ENCODE measurements at places on chromosomes 12 and 14. TPM values are rescaled to one million over a fixed set of nuclear protein-coding genes. Genes with fewer than 3 reads are reported as not detected.

- DNase-seq: peak; percentile 36
Measured at GRCh38 chr14:57918791-57919190, 52.9 kb upstream of the SLC35F4 start.

GRCh38 chr14:101665478-101666078, 95.9 kb upstream of the PPP2R5C start:
- peak; percentile 46 for DNase-seq

- no peak for DNase-seq
Measured at GRCh38 chr14:52913271-52913670, 37.6 kb downstream of the FERMT2 start.

DNA sequence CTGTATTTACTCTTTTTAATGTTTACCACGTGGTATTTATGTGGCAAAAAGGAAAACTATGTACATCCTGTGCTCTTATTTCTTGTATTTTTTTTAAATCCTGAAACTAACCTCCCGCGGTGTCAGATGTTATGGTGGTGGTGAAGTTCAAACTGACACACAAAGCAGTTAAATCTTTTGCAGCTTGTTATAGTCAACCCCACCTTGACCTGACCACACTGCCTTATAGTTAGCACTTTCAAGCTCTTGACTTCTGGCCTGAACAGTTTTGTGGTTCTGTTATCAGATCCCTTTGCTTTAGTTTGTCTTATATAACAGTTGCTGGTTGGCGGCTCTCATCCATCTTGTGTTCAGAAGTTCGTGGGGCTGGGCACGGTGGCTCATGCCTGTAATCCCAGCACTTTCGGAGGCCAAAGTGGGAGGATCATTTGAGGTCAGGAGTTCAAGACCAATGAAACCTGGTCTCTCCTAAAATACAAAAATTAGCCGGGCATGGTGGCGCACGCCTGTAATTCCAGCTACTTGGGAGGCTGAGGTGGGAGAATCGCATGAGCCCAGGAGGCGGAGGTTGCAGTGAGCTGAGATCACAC, 2.1 kb downstream of the UNG start:
- no peak for DNase-seq

- no peak for DNase-seq
Measured at GRCh38 chr12:38386205-38386985, 69.8 kb downstream of the ALG10B start.

DNA sequence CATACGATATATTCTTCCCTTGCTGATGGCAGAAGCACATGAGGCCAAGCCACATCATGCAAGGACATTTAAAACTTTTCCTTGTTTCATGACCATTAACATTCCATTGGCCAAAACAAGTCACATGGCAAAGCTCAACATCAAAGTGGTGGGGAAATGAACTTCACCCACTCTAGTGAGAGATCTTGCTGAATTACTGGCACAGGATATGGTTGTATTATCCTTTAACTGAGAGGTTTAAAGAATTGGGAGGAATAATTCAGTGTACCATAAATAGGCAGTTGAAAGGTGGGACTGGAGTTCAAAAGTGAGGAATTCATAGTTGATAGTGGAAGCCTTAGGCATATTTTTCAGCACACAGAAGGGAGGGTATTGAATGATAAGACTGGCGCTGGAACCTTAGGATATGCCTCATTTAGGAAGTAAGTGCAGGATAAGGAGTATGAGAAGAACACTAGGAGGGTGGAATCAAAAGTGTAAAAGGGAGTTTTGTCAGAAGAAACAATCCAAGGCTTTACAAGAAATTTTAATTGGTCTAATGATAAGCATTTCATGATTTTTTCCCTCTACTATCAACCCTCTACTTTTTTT, 398.8 kb downstream of the C12orf75 start:
- DNase-seq: no peak

DNA sequence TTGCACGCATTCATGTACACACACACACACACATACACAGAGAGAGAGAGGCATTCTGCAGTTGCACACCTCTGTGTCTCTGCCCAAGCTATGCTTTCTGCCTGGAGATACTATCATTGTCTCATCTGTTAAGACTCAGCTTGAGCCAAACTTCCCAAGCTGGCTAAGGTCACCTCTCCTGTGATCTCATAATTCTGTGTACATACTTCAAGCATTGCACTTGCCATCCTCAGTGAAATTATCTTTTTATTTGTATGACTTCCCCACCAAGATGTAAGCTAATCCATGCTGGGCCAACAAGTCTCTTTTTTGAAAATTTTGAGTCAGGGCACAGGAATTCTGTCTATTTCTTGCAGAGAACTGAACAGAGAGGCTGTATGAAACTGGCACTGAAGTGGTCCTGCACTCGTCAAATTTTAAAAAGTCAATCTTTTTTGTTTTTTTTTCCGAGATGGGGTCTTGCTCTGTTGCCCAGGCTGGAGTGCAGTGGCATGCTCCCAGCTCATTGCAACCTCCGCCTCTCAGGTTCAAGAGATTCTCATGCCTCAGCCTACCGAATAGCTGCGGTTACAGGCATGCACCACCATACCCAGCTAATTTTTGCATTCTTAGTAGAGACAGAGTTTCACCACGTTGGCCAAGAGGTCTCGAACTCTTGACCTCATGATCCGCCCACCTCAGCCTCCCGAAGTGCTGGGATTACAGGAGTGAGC, 44.3 kb downstream of the TMTC1 start:
- DNase-seq: peak; percentile 67

- no peak for DNase-seq
Measured at GRCh38 chr12:6216581-6216980, 16.4 kb downstream of the CD9 start.

DNA sequence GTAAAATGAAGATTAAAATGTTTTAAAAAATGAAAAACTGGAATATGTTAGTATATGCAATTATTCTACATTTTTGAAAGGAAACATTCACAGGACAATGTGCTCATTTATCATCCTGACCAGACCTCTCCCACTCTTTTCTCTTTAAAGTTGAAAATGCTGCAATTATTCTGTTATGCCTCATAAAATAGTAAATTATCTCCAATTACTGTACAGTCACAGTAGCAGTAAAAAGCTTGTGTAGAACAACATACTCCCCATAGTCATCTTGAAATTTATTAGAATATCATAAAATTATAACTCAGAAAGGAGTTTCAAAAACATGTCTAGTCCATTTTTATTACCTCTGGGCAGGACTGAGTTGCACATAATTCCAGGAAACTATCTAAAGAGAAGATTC, 250.3 kb downstream of the SYT1 start:
- no peak for DNase-seq

GRCh38 chr12:47964106-47964728, 821 bp downstream of the TMEM106C start:
- no peak for DNase-seq

GRCh38 chr12:51721282-51721940, 127.1 kb downstream of the FIGNL2 start:
- peak; percentile 51 for DNase-seq

DNA sequence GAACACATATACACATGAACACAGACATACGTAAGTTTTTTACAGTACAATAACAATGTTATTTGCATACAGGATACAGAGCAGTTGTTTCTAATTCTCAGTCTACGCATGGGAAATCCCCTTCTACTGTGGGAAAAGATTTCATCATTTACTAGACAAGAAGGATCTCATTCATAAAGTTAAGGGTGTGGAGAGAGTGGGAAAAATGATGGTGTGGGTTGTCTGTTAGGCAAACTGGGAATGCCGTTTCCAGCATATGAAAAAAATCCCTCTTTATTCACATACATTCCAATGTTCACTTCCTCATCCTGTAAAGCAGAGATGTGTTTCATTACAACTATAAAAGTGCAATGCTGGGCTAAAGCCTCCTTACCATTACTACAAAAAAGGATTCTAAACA, 120.9 kb downstream of the SINHCAF start:
- peak; percentile 15 for DNase-seq

DNA sequence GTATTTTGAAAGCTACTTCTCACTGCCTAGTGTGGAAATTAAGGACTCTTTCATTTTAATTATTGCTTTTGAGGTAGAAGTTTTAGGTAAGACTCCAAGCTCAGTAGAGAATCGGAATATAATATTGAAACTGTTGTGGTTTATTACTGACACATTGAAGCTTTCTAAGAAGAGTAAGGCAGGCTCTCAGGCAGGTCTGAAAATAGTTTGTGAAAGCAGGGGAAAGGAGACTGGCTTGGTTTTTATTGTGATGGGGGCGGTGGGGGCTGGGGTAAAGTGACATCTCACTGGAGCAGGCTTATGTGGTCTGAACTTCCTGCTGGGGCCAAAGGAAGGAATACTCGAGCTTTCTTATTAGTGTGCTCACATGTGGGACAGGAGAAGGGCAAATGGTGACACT, 79.5 kb downstream of the OTOGL start:
- DNase-seq: no peak

- DNase-seq: peak; percentile 20
Measured at GRCh38 chr14:37901978-37902377, 305.7 kb upstream of the SSTR1 start.

The TSHR gene
- total RNA-seq: not detected

The INHBC gene
- total RNA-seq: not detected
